Right ventricle myocardium superior (tissue), 1 donor: ENCODE measurements at places on chromosomes 5 and 9.

DNA sequence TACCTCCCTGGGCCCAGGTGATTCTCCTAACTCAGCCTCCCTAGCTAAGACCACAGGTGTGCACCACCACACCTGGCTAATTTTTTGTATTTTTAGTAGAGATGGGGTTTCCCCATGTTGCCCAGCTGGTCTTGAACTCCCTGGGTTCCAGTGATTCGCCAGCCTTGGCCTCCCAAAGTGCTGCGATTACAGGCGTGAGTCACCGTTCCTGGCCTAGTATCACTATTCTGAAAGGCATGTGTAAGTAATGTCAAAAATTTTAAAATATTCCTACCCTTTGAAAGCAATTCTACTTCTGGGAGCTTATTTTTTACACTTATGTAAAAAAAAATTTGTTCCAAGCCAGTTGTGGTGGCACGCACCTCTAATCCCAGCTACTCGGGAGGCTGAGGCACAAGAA is 27.1 kb upstream of the TLE1 start:
- DNase-seq, result no peak

- DNase-seq, result no peak
Observed at GRCh38 chr9:137136261-137136880, 2.6 kb upstream of the GRIN1 start.

DNA sequence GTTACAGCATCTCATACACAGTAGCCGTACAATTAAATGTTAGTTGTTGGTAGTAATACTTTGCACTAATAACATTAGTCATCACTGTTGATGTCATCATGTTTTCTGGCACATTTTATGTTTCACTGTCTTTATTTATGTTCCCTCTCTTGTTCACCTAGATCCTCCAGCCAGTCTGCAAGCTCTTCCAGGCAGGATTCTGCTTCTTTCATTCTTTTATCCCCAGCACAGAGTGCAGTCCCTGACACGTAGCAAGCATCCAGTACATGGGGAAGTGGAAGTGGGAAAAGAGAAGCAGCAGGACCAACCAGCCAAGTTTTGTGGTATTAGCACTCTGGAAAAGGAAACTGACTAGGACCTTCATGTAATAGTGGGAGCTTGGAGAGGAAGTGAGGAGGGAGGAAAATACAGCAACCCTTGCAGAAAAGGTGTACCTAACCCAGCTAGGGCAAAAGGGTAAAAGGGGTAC is 89.7 kb upstream of the SLC44A1 start:
- no peak for DNase-seq

DNA sequence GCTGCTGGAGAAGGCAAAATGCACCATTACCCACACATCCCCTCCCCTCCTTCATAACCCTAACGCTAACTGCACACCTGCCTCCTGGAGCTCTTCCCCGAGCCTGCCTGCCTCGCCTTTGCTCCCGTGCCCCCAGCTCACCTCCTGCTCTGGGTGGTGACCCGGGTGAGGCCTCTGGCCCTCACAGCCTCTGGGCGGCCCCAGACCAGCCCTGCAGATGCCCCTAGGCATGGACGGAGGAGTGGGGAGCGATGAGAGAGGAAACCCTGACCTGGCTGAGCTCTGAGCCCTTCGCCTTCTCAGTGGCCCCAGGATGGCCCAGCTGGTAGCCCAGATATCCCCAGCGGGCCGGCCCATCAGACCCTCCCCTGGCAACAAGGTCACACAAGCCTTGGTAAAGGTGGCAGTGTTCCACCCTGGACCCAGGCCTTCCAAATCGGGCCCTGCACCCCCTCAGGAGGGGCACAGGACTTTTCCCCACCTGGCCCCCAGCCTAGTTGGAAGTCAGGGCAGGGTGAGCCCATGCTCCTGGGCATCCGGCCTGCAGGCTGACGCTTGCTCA is 14.5 kb upstream of the CAMSAP1 start:
- DNase-seq, result no peak

- DNase-seq, result no peak
Observed at GRCh38 chr9:4590430-4591122, 71.5 kb upstream of the PLPP6 start.

DNA sequence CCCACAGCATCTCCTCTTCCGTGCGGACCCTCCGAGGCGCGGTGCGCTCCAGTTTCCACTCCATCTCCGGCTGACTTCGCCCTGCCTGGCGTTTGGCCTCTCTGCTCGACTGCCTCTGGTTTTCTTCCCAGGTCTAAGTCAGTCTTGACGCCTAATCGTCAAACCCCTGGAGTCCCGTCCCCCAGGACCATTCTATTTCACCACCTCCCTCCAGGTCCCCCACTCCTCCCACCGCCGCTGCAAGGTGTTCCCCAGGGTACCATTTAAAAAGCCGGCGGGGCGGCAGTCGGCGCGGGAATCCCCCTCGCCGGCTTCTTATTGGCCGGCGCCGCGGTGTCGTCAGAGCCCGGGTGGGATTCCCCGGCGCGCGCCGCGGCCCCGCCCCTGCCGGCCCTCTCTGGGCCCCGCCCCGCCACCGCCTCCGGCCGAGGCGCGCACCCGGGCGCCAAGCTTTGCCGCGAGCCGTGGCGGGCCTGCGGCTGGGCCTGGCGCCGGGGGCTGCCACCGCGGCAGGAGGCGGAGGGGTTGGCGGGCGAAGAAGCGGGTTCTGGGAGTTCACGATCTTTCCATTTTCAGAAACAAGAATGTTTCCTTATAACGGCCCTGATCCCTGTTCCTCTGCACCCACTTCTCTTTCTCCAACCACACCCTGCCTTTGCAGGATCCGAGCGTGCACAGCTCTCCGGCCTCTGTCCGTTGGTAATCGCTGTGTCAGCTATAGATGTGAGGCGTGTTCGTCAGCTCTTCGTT is at the start of gene CDC20B:
TSS of gene CDC20B (minus strand) at position 241 of the 750 bp plus-strand sequence. CDS start at position 64, 177 bp downstream.
- DNase-seq, result peak; percentile 82

DNA sequence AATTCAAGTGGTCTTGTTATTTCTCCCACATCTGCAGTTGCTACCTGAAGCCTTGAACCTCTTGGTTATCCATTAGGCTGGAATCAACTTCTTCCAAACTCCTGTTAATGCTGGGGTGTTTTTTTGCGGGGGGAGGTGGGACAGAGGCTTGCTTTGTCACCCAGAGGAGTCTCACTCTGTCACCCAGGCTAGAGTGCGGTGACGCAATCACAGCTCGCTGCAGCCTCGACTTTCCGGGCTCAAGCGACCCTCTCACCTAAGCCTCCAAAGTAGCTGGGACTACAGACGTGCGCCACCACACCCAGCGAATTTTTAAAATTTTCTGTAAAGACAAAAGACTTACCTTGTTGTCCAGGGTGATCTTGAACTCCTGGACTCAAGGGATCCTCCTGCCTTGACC is 4.4 kb downstream of the SCGB3A1 start:
- DNase-seq, result no peak

GRCh38 chr9:14212697-14213420 is 101.1 kb downstream of the NFIB start:
- no peak for DNase-seq

GRCh38 chr5:14167211-14167845 is 24.2 kb downstream of the TRIO start:
- DNase-seq, result no peak
